Omental fat pad (tissue), 4 donors: ENCODE measurements at places on chromosomes 3 and 15. TPM values are rescaled to one million over a fixed set of nuclear protein-coding genes. Genes with fewer than 3 reads are reported as not detected.

PLA2G4D gene
- not detected for total RNA-seq

SEMA5B gene
- 0.16 TPM for total RNA-seq

POPDC2 gene
- 7.1 TPM for total RNA-seq

DNA sequence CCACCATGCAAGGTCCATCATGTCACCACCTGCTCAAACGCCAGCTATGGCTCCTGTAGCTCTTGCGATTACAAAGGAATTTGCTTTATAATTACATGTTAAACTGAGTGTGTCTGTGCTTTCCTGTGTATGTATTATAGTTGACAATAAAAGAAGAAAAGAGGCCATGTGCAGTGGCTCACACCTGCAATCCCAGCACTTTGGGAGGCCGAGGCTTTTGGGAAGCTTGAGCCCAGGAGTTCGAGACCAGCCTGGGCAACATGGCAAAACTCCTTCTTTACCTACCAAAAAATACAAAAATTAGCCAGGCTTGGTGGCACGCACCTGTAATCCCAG is 27.0 kb downstream of the ATRIP start:
- no peak for DNase-seq

DNA sequence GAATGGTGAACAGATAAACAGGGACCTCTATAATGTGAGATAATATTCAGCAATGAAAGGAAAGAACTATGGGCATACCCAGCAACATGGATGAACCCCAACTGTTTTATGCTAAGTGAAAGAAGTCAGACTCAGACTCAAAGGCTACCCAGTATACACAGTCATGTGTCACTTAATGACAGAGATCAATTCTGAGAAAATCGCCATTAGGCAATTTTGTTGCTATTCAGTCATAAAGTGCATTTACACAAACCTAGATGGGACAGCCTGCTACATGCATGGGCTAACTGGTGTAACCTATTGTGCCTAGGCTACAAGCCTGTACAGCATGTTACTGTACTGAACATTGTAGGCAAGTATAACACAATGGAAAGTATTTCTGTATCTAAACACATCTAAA is 76.5 kb downstream of the B3GNT5 start:
- no peak for DNase-seq

DNA sequence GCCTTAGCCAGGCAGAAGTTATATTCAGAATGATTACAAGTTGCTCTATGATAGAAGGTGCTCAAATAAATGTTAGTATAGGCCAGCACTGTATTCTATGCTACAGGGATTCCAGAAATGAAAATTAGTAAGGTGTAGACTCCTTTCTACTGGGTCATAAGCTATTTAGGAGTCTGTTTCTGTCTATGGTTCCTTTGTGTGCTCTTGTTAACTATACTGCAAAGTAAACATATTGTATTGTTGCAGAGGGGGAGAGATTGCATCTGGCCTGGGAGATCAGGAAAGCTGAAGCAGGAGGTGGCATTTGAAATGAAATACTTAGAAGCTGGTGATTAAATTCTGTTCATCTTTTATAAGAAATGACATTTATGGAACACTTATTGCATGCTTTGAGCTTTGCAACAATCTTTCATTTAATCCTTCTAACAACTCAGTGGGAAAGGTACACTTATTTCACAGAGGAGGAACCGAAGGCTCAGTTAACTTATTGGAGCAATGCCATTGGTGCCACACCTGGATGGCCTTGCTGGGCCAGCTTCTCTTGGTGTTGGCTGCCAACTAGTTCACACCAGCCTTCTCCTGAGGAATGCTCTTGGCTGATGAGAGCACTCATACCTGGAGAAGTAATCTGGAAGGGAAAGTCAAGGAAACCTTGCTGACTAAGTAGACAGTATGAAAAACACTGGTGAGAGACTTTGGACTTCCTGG is 39.1 kb downstream of the ABHD5 start:
- DNase-seq: no peak

DNA sequence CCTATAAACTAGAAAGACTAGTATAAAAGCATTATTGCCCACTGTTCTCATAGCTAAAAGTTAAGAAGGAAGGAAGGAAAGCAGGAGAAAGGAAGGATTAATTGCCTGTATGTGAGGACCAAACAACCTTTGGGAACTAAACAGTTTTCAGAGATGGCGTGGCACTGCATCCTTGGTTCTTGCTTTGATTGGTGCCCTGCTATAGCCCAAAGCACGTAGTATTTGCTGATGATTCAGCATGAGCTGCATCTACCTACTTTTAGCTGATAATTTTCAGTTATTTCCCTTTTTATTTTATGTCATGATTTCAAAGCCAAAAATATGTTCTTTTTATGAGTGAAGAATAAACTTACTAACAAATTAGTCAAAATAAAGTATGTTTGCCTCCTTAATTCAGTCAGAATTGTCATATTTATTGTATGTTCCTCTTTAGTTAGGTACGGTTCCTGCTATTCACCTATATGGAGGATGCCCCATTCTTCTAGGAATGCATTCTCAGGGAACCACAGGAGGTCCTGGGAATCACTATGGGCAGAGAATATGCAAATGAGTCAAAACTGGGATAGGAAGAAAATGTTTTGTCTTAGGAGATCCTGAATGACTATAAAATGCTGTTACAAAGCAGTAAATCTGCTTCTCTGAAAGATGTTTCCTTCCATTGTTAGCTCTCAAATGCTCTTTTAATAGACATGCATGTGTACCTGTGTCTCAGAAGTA is 65.4 kb upstream of the THSD4 start:
- DNase-seq: no peak

DNA sequence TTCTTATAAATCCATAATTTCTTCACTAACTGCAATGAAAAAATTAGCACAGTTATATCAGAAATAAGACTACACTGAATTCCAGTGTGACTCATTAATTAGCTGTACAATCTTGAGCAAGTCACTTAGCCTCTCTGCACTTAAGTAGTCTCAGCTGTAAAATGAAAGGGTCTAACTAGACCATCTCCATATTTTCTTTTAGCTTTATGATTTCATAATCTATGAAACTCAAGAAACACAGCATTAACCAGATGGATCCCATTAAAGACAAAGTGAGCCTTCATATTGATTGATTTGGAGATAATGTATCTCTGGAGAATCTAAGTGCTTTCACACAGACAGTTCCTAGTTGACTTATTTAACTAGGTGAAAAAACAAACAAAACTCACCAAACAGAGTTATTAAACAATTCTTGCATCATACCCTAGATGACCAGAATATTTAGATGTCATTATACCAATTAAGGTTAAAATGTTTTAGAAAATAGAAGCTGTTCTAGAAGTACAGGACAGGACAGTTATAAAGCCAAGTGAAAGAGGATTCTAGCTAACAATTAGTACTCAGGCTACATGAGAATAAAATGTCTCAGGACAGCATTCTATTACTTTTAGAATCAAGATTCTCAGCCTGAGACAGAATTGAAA is 11.2 kb downstream of the CSNK1G1 start:
- no peak for DNase-seq

GRCh38 chr3:42037318-42037945 is 53.7 kb upstream of the TRAK1 start:
- DNase-seq: no peak

ARGFX gene
- total RNA-seq: not detected

SPINK8 gene
- not detected for total RNA-seq

DNA sequence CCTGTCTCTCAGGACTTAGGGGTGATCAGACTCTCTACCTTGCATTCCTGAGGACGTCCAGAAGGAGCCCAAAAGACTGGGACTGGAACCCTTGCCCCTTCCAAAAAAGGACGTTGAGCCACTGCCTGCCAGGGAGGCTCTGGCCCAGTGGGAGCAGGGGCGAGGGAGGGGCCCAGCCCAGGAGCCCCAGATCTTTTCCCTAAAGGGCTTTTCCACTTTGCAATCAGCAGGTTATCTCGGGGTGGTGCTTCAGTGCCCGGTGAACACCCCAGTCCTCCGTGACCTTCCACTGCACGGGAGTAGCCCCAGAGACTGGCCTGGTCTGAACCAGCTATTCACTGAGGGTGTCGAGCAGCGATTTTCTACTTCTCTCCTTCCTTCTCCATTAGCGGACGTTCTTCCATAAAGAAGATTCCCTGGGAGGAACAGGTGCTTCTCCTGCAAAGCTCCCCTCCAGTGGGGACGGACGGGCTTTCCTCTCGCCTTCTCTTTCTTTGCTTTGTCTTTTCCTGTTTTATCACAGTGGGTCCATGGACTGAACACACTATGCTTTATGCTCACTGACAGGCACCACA is 113.7 kb downstream of the CHSY1 start:
- no peak for DNase-seq

ZPLD1 gene
- not detected for total RNA-seq

ADGRG7 gene
- not detected for total RNA-seq

DNA sequence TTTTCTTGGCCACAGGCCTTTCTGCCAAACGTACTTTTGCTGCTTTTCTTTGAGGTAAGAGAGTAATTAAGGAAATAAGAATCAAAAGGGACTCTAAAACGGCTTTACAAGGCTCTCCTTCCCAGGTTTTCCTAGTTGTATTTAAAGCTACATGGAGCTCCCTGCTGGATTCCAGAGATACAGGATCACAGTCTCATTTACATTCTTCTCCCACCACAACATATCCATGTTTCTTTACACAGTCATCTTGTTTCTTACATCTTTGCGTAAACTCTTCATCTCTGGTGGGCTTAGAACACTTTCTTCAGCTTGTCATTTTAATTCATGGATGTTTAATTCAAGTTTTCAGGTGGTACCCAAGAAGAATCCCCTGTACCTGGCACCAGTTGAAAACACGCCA is 117.6 kb upstream of the BFSP2 start:
- DNase-seq: no peak

KBTBD12 gene
- 0.63 TPM for total RNA-seq
